HAP-1 (cell line): ENCODE measurements at places on chromosomes 7 and 10.

- DNase-seq = no peak
Observed at GRCh38 chr10:24821986-24822385, 98.3 kb upstream of the ARHGAP21 start.

DNA sequence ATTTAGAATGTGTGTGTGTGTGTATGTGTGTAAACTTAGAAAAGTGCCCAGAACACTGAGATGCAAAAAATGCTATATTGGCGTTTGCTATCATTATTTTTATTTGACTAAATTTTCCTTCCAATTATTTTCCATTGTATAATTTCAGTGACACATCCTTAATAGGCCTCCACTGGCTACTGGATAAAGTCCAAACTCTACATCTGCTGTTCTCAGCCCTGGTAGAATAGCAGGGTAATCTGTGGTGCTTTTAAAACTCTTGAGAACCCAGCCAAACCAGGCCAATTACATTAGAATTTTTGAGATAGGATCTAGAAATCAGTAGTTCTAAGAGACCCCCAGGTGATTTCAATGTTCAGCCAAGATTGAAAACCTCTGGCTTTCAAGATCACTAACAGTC is 66.4 kb downstream of the ZNF503 start:
- no peak for DNase-seq

- no peak for DNase-seq
Observed at GRCh38 chr7:130494431-130494858, 2.6 kb downstream of the MEST start.

- no peak for DNase-seq
Observed at GRCh38 chr10:72082856-72083789, 5.2 kb downstream of the SPOCK2 start.

DNA sequence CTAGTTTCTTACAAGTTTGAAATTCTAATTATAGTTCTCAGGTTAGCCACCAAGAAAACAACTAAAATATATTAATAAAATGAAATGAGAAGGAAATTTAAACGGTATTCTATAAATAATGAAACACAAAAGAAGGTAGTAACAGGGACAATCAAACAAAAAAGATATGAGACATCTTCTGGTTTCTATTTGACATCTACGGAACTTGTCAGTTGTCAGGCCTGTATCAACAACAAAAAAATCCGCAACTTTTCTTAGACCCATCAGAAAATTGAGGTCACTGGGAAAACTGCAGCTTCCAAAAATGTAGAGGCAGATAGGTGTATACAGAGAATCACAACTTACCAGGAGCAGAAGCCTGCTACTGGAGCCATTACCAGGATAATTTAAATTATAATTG is 70.6 kb downstream of the ZPBP start:
- DNase-seq = no peak

DNA sequence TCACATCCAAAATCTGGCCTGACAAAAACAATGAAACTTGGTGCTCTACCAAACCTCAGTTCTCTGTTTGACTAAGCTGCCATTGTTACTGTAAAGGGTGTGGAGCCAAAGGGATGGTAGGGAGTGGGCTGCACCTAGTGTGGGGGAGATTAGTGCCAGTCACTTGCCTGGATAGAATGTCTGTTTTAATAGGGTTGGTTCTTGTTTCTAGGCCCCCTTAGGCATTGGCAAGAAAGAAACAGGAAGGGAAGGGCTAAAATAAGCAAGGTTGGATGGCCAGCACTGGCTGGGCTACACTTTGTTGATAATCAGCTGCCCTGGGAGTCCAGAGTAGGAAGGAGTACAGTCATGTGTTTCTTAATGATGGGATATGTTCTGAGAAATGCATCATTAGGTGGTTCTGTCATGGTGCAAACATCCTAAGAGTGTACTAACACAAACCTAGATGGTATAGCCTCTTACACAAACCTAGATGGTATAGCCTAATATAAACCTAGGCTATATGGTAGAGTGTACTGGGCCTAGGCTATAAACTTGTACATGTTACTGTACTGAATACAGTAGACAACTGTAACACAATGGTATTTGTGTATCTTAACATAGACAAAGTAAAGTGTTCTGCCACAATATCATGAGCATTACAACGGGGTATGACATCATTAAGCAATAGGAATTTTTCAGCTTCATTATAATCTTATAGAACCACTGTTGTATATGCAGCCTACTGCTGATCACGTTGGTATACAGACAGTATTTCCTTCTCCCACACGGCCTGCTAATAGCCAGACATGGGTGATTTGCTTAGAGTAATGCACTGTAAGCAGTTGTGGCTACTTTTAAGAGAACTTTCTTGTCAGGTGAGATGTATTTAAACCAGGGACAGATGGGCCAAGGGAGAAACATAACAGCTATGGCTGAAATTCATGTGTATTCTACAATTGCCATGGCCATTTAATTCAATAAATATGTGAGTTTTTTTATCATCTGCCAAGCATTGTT is 15.4 kb downstream of the BBIP1 start:
- DNase-seq = no peak
